ENCODE measurements at places on chromosomes 3 and 15.

- no peak for DNase-seq
Observed at GRCh38 chr3:142690613-142691012, 33.2 kb upstream of the TRPC1 start.

DNA sequence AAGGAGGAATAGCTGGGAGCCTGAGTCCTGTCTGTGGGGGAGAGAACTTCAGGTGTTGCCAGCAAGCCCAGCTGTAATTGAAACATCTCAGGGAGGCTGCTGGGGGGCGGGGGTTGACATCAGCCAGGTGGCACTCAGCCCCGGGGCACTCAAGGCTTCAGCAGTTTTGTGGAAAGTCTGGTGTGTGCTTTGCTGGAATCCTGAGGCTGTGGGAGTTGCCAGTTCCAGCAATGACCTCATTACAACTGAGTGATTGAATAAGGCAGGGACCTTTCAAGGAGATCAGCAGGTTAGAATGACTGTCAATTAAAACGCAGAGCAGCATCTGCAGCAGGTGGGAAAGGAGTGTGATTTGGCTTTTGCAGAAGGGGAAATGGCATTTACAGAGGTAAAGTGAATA is 75.7 kb downstream of the FAM43A start:
- DNase-seq = no peak

GRCh38 chr3:110969229-110970211 is 102.1 kb upstream of the NECTIN3 start:
- DNase-seq = no peak

GRCh38 chr3:122052968-122053367 is 2.2 kb upstream of the CD86 start:
- DNase-seq = no peak

Data from astrocyte of the cerebellum (primary cell).